ENCODE measurements at places on chromosomes 1 and 21.
A peak's percentile ranks its signal among the peaks of the same experiment; 100 is the strongest.

GRCh38 chr1:160778976-160779375 is 17.0 kb upstream of the LY9 start:
- DNase-seq, result no peak

DNA sequence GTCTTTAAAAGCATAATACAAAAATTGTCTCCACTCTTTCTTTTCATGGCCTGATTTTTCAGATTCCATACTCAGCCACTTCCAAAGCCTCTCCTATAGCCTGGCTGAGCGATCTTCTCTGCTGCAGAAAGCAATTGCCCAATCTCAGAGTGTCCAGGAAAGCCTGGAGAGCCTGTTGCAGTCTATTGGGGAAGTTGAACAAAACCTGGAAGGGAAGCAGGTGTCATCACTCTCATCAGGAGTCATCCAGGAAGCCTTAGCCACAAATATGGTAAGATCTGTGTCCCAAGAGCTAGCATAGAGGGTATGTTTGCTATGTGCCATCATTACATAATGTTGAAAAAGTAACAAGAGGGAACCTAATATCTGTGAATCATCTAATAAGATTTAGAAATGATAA is 130.7 kb upstream of the BMP8A start:
- DNase-seq, result no peak

DNA sequence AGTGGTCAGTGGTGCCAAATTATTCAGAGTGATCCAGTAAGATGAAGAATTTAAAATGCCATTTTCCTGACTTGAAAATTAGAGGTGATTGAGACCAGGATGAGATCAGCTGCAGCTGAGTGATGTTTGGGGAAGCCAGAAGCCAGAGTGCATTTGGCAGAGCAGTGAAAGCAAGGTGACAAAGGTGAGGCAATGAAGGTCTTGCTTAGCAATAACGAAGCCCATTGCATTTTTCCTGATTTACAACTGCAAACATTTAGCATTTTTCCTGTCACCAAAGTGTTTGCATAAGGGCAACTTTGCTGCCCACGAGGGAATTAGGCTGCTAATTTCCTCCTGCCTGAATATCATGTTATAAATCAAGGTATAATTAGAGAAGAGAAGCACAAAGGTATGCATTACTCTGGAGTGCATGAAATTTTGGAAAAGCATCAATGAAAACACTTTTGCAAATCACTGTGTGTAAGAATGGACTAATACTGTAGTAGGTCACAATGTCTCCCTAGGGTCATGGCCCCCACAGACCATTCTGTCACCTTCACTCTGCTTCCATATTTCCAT is 188.2 kb upstream of the LYPLAL1 start:
- no peak for DNase-seq

- DNase-seq, result no peak
Measured at GRCh38 chr1:225655509-225656258, 2.8 kb upstream of the ENAH start.

DNA sequence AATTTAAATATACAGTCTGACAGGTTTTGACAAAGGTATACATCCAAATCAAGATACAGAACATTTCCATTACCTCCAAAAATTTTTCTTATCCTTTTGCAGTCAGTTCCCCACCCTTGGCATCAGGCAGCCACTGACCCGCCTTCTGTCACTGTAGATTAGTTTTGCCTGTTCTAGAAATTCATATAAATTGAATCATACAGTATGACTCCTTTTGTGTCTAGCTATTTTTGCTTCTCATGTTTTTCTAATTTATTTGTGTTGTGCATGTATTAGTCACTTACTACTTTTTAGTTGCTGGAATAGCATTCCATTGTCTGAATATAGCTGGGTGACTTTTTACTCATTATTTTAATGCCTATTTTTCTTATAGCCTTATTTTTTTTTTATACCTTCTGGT is 3.8 kb downstream of the UTP25 start:
- DNase-seq, result no peak

GRCh38 chr21:46207920-46208591 is 20.5 kb downstream of the LSS start:
- no peak for DNase-seq

- DNase-seq, result no peak
Measured at GRCh38 chr1:55138823-55139222, 76.3 kb downstream of the USP24 start.

DNA sequence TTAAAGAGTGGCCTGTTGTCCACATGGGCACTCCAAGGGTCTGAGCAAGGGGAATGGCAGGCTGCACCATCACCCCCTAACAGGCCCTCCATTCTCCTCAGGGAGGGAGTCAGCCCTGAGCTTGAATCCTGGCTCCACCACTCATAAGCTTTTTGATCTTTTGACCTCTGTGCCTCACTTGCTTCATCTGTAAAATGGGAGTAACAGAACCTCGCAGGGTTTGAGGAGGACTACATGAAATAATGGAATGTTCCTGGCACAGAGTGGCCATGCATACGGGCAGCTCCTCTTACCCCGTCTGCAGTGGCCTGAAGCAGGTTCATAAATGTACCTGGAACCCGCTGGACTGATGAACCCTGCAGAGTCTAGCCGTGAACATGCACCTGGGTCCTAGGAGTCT is 2.1 kb upstream of the XKR8 start:
- no peak for DNase-seq

DNA sequence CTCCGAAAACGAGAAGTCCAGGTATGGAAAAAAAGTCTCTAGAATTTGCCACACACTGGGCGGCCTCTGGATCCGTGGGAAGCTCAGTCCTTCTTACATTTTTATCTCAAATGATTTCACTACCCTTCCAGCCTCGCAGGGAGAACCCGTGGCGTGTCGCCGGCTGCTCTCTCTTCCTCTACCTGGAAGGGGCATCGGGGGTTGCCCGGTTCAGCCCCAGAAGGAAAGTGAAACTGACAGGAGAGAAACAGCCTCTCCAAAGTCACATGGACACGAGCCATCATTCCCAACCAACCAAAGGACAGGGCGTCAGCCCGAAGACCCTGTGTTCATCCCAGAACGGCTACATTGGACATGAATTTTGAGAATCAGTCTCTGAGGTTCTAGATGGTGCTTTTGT is 182.5 kb downstream of the ADSS2 start:
- DNase-seq, result no peak

DNA sequence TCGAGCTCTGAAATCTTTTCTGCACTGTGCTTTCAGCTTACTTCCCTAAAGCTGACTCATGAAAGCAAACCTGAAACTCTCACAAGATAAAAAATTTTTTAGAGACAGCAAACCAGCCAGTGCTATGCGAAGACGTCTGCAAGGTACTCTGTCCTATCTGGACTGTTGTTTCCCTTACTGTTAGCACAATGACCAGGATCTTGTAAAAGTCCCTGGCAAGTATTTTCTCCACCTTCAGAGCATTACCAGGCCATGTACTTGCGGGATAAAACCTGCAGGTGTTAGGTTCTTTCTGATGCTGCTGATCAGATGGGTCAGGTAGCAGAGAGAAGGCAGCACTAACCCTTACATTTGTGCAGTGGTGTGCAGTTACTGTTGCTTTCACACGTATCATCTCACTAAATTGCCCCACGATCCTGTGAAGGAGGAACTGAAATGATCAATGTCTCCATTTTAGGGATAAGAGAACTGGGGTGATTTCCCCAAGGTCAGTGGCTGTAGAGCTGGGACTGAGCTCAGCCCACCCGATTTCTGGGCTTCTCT is 56.6 kb downstream of the PLXNA2 start:
- no peak for DNase-seq

- DNase-seq, result no peak
Measured at GRCh38 chr1:100722221-100722620, 2.7 kb downstream of the VCAM1 start.

- peak; percentile 36 for DNase-seq
Measured at GRCh38 chr1:174174461-174175329, 15.4 kb downstream of the RABGAP1L start.

GRCh38 chr1:59317343-59317742 is 20.4 kb downstream of the FGGY start:
- DNase-seq, result no peak

All from T-helper 1 cell (primary cell).